ENCODE measurements at places on chromosomes 13 and 19.

- no peak for DNase-seq
Measured at GRCh38 chr19:1787116-1787515, 25.0 kb downstream of the ATP8B3 start.

- DNase-seq, result no peak
Measured at GRCh38 chr13:62418872-62419271, 1003.2 kb upstream of the PCDH20 start.

- DNase-seq, result no peak
Measured at GRCh38 chr13:73231471-73231870, 172.7 kb downstream of the KLF5 start.

- DNase-seq, result no peak
Measured at GRCh38 chr13:99033814-99034213, 56.0 kb upstream of the DOCK9 start.

GRCh38 chr19:4233282-4233853, 4.0 kb downstream of the EBI3 start:
- DNase-seq, result peak; percentile 30

- DNase-seq, result no peak
Measured at GRCh38 chr13:85140192-85140591, 659.0 kb downstream of the SLITRK6 start.

DNA sequence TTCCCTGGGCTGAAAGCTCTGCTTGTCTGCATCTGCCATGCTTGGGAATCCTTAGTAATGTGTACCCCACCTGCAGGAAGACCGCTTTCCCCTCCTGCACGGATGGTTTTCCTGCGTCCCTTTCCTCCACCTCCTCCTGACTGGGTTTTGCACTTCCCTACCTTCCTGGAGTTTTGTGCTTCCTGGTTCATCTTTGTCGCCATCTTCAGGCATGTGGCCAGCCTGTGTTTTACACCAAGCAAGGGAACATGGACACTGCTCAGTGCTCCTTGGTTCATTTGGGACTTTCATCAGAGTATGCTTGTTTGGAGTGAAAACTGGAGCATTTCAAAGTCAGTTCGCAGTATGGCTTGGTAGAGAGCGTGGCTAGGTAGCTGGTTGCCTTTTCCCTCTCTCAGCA, 30.7 kb downstream of the ERICH6B start:
- no peak for DNase-seq

- no peak for DNase-seq
Measured at GRCh38 chr19:40928850-40929249, 46.8 kb upstream of the CYP2A7 start.

DNA sequence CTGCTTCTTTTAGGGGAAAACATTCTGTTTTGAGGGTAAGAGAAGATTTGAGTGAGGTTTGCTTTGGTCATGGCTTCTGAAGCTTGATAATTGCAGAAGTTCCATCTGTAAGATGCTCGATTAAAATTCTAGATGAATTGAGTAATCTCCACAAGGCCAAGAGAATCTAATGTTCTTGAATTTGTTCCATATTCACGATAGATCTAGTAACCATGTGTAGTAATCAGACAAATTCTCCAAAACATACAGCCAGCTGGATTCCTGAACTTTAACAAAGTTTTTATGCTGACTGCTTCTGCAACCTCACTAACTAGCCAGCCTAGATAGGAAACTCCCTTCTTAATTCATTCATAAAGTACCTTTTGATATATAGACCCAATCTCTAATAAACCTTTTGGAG, 92.7 kb downstream of the COL4A2 start:
- DNase-seq, result no peak
